ENCODE measurements at places on chromosomes 1 and 21.

DNA sequence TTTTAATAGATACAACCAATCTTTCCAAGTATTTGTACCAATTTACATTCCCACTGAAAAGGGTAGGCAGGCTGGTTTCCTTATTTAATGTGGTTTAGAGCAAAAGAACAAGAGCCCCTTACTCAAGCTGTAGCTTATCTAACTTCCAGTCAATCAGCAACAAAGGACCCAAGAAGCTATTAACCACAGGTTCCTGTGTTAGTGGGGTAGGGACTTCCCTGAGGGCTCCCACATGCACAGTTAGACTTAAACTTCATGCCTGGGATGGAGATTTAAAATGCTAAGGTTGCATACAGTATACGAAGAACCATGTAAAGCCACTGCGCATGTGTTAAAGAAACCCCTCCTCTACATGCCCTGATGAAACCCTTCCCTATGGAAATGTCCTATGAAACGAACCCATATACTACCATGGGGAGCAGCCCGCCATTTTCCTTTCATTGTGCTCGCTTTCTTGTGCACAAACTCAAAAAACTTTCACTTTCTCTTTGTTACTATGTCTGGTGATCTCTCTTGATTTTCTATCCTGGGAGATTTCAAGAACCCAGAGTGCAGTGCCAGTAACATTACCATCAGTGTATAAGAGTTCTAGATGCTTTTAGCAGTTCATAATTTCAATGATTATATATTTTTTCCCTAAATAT is 23.3 kb upstream of the ST6GALNAC5 start:
- no peak for DNase-seq

DNA sequence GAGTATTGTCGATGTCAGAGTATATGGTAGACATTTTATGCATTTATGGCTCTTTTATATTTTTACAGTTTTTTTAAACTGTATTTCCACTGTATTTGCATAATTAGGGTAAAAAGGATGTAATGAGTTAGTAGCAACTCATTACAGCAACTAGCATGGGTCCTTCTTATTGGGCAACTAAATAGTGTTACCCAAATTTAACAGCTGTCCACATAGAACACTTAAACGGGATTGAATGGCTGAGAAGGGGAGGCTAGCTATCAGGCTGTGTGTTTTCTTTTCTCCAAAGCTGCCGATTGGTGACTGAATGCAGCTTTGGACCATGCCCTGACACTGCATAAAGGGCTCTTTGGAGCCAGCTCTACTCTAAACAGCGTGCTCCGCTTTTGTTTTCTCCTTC is 75.4 kb downstream of the PTPRC start:
- DNase-seq, result no peak

- DNase-seq, result no peak
These were observed 15.3 kb downstream of the AGPAT3 start for GRCh38 chr21:43880111-43880985.

GRCh38 chr1:164558461-164559341 is at the start of gene PBX1:
PBX1 (plus strand) TSS chr1:164559184.
- DNase-seq, result peak; percentile 98

GRCh38 chr1:204278958-204279357 is 65.2 kb upstream of the GOLT1A start:
- DNase-seq, result peak; percentile 67

GRCh38 chr1:36583980-36584782 is 101.5 kb upstream of the CSF3R start:
- DNase-seq, result no peak

DNA sequence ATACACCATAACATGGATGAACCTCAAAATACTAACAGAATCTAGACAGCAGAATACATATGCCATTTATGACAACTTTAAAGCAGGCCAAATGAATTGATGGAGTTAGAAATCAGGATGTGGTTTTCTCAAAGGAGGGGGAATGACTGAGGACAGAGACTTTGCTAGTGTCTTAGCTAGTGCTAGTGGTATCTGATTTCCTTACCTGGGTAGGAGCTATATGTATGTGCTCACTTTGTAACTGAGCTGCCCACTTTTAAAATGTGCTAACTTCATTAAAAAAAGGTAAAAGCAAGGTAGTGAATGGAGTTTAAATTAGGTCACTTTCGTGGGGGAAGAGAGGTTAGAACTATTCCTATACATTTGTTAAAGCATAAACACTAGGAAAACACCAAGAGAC is 2.6 kb downstream of the GTF2B start:
- DNase-seq, result no peak

- DNase-seq, result no peak
These were observed 529.6 kb upstream of the ZRANB2 start for GRCh38 chr1:71610476-71610875.

- peak; percentile 71 for DNase-seq
These were observed 33.9 kb upstream of the LGALS8 start for GRCh38 chr1:236489710-236490377.
